Activated CD8-positive, alpha-beta memory T cell treated with anti-CD3 and anti-CD28 coated beads for 1 hour (primary cell): ENCODE measurements at places on chromosomes 7 and 10.

GRCh38 chr7:30925117-30925516 is 13.5 kb downstream of the AQP1 start:
- DNase-seq = no peak

DNA sequence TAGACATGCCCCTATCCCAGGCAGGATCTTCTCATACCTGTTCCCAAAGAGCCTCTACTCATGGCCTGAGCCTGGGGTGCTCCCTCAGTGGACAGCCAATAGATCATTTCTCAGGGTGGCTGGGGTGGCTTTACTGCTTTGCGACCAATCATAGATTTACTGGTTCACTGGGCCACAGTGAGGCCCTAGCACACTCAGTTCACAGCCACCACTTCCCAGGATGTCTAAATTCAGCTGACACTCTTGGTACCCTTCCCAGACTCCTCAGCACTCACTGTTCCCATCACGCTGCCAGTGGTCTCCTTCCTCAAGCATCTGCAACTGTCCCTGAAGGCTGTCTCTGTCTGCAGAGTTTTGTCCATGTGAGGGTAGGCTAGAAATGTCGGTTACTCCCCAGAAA is 50.6 kb downstream of the ARHGAP22 start:
- no peak for DNase-seq

- no peak for DNase-seq
Measured at GRCh38 chr7:151883857-151884256, 6.9 kb upstream of the PRKAG2 start.

DNA sequence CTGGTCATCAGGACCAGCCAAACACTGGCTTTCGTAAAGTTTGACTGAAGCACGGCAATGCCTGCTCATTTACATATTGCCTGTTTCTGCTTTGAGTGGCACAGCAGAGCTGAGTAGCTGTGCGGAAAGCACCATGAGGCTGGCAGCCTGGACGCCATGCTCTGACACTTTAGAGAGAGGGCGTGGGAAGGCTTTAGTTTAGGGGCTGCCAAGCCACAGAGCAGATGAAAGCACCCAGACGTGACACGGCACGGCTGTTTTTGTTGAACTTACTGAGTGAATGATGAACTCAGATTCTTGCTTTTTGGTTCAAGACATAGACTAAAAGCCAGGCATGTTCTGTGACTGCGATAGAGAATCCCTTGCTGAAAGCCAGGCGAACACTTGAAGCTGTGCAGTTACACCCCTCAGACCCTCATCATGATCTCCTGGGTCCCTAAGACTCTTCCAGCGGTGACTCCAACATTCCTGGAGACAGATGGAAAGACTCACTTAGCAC is 182.1 kb downstream of the ZMYND11 start:
- DNase-seq = no peak

DNA sequence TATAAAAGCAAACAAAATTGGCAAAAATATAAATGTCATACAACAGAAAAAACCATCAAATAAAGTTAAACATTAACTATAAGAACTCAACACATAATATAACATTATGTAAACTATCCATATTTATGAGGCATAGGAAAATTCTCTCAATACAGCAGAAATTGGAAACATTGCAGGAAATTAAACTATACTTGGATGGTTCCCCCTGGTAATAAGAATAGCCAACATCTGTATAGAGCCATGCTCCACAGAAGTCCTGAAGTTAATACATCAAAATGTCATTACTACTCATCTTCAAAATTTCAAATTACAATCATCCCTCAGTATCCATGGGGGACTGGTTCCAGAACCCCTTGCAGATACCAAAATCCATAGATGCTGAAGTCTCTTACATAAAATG is 350.5 kb downstream of the PARD3 start:
- no peak for DNase-seq
